ENCODE measurements at places on chromosomes 5 and 9.

DNA sequence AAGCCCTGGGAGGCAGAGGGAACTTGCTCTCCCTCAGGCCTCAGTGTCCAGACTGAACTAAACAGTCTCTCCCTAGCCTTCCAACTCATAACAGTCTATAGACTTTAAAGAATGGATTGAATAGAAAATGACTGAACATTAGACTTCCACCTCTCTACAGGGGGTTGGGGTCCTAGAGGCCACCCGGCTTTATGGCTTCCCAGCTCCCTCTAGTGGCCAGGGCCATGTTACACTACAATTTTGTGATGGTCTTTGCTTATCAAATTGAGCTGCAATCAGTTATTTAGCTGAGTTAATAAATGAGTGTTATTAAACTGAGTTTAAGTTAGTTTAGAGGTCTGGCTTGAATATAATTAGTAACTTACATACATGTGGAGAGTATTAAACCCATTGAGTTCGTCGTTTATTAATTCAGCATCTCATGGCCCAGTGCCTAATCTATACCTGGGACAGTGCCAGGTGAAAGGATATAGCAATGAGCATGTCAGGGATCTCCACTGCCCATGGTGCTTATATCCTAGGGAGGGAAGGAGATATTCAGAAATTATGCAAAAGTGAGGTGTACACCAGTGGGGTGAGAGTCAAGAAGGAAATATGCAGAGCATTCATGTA is 105.2 kb downstream of the SH3TC2 start:
- DNase-seq: no peak

DNA sequence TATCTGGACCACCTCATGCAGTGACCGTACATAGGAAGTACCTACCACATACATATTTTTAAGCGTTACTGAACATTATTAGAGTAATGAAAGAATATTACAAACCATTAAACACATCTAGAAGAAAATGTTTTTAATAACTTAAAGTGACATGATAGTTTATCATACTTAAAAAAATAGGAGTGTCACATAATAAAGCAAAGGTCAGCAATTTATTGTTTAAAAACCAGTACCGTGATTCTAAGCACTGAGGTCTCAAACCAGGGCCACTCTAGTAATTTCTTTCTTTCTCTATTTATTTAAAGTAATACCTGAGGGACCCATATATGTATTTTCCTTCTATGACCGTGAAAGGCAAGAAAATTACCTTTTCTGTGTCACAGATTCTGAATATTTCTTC is 216.0 kb downstream of the MLLT3 start:
- no peak for DNase-seq

DNA sequence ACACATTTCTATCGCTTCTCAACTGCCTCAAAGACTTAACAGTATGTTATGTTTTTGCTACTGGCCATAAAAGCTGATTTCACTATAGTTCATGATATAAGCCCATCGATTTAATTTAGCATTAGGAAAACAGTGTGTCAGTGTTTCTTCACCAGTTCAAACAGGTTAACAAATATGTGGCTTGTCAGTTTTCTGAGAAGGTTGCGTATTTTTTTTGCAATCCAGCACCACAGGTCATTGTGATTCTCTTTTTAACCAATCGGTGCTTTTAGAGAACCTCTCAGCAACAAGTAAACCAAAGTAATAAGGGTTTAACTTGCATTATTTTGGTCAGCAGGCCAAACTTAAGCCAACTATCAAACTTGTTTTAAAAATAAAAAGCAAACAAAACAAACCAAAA is 409.6 kb downstream of the NFIB start:
- DNase-seq: no peak

DNA sequence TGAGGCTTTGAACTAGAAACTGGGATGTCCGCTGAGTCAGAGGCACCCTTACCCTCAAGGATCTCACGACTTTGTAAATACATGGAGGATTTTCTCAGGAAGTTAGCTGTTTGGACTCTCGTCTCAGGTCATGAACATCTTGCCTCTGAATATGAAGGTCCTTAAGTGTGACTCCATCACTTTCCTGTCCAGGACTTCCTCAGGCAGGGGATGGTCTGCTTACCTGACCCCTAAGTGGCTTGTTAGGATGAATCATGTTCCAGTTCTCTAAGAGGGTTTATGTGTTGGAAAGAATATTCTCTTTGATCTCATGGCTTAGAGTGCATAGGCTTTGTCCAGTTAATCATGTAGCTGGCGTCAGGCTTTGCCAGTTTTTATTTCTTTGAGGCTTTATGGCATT is 511.7 kb upstream of the KLF4 start:
- DNase-seq: no peak

- DNase-seq: no peak
Observed at GRCh38 chr9:14992516-14992915, 82.3 kb upstream of the FREM1 start.

DNA sequence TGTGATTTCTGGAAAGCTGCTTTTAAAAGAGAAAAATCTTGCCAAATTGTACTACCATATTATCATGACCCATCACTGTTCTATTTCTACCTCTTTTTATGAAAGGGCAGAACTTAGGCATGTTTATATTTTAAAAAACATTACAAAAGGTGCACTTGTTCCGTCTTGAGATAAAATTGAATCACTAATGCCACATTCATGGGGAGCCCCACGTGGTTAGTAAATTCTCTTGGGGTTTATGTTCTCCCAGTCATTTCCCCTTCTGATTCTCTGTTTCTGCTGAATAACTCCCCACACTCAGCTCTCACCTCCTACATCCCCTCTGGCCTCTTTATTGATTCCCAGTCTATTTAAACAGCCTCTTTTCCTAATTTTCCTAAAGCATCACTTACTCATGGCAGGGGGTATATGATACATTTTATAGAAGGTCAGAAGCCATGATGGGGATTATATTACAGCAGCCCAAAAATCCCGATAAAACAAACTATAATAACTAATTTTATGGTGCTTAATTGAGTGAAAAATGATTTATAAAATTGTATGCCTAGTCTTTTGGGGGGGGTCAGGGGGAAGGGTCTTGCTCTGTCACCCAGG is 19.7 kb upstream of the VLDLR start:
- no peak for DNase-seq

DNA sequence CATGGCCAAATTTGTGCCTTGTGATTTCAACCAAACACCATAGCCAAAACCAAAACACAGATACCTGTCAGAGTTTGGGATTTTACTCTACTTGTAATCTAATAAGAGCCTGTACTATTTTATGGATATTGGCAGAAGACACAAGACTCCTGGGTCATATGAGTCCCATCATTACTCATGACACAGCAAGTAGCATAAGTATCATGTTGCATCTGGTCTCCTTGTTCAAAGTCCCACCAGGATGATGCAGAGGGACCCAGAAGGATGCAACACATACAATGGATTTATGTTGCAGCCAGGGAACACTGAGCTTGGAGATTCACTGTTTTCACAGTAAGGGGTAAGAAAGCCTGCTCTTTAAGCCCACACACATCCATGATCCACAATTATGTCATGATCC is 13.2 kb upstream of the ACO1 start:
- DNase-seq: no peak

DNA sequence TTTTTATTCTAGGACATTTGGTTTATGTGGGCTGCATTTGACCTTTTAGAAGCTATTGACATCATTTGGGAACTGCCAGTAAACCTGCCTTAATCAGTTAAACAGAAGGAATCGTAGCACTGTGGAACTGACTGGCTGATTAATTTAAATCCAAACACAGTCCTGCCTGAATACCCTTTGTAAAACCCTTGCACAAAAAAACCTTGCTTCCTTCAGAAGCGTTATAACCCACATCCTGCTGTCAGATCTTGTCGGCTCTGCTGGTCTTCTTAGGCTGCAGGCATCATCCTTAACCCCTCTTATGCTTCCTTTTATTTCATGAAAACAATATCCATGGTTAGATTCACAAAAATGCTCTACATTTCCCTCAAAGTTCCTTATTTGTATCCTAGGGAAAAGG is 46.3 kb downstream of the PAM start:
- DNase-seq: no peak
